ENCODE measurements at places on chromosomes 1 and 21.

- DNase-seq: no peak
Measured at GRCh38 chr1:198667807-198668206, 29.0 kb downstream of the PTPRC start.

DNA sequence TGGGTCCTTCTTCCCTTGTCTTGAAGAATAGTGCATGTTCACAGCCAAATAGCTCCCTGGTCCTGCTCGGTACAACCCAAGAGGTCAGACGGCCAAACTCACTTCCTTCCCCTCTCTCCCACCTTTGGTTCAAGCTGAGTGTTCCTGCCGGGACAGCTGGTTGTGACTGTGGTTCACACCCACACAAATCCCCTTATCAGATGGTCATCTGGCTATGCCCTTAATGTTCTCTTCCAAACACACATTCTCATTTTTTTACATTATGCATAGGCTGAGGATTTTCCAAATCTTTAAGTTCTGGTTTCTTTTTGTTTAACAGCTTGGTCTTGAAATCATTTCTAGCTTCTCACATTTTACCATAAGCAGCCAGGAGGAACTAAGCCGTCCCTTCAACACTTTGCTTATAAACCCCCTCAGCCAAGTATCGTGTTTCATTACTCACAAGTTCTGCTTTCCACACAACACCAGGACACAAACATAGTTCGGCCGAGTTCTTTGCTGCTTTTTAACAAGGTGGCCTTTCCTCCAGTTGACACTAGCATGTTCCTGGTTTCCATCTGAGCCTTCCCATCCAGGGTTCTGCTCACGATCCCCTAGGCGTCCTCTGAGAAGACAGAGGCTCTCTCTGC lies 19.7 kb upstream of the TSPEAR start:
- DNase-seq: peak; percentile 19

DNA sequence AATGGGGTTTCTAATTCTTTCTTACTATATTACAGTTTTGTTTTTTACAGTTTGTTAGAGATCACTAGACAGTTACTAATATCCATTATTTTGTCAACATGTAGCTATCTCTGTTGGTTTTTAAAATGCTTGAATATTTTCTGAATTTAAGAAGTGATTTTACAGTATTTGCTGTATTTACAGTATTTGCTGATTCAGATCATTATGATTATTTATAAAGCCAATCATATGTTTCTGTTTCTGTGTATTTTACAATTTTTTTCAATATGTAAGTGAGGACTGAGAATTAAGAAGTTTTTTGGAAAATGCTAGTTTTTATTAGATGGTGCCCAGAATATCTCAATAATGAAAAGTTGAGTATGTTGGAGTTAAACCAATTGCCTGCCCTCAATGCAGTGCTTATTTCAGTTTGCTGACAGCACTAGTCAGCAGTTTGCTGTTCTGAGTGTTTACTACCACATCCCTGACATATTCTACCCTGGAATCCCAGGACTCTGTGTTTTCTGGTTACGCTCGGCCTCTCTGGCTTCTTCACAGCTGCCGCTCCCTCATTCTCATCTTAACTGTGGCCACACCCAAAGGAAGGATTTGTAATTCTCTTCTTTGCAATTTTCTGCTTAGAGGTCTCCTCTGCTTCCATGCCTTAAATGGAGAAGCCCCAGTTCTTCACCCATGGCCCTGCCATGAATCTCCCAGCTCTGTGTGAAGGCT lies 68.0 kb upstream of the BACH1 start:
- DNase-seq: peak; percentile 85

- no peak for DNase-seq
Measured at GRCh38 chr1:1758692-1759455, 19.4 kb downstream of the NADK start.

DNA sequence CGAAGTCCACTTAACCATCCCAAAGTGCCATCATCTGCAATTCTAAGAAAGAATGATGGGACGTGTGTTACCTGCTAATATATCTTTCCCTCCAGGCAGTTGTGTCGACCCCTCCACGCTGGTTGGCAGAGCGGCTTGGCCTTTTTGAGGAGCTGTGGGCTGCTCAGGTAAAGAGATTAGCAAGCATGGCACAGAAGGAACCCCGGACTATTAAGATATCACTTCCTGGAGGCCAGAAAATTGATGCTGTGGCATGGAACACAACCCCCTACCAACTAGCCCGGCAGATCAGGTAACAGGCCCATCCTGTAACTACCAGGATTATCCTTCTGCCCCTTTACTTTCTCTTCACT lies 520 bp downstream of the TARS2 start:
- DNase-seq: no peak

GRCh38 chr1:9239622-9240401 lies 5.2 kb downstream of the H6PD start:
- DNase-seq: peak; percentile 98

DNA sequence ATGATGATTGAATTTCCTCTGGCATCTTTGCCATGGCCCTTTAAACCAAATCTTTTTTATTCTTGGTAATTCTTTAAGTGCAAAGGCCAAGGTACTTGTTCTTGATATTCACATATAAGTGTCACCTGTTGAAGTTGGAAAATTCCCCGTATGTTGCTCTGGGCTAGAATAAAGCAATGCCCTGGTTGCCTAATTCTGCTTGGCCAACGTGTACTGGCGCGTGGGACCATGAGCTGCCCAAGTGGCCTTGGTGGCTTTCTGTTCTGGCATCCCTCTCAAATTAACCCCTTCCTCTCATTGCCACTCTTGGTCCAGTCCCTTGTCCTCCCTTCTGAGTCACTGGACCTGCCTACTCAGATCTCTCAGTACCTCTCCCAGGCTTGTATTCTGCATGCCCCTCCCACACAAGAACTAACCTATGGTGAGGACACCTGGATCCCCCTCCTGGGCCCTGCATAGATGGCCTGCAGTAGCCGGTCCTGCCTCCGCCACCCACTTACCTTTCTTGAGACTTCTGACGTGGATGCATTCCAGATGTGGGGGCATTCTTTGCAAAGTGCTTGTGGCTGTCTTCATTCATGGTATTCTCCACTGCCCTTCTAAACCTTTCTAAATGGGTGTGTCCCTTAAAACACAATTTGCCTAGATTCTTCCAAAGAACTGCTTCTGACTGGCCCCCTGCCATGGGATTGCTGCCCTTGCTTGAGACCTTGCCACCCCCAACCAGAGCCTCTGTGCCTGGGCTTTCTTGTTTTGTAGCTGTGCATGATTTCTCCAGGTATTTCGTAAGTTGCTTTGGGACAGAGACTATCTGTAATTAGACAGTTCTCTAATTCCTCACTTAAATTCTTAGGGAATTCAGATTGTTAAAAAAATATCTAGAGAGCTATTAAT lies 152.4 kb downstream of the GALNT2 start:
- no peak for DNase-seq

GRCh38 chr1:43276673-43277072 lies 6.9 kb downstream of the TMEM125 start:
- no peak for DNase-seq

- no peak for DNase-seq
Measured at GRCh38 chr1:41615316-41615715, 130.8 kb upstream of the EDN2 start.

DNA sequence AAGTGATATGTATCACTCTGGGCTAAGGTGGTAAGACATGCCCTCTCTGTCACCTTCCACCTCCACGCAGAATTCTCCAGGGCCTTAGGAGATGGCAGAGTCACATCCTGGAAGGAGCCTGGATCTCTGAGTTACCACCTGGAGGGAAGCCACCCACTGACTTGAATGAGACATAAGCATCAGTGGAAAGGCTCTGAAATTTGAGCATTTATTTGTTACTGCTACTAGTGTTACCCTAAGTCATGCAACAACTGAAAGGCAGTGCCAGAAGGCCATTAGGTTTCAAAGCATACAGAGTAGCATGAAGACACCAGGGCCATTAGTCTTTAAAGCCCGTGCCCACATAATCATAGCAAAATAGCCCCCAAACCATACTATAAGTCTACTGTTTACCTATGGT lies 230.3 kb upstream of the IRF2BP2 start:
- no peak for DNase-seq

- DNase-seq: no peak
Measured at GRCh38 chr1:162218975-162219374, 149.5 kb downstream of the NOS1AP start.

- DNase-seq: peak; percentile 3
Measured at GRCh38 chr1:189654906-189655305, 822.8 kb downstream of the BRINP3 start.

GRCh38 chr1:16167331-16168143 lies 11.7 kb upstream of the EPHA2 start:
- DNase-seq: no peak

DNA sequence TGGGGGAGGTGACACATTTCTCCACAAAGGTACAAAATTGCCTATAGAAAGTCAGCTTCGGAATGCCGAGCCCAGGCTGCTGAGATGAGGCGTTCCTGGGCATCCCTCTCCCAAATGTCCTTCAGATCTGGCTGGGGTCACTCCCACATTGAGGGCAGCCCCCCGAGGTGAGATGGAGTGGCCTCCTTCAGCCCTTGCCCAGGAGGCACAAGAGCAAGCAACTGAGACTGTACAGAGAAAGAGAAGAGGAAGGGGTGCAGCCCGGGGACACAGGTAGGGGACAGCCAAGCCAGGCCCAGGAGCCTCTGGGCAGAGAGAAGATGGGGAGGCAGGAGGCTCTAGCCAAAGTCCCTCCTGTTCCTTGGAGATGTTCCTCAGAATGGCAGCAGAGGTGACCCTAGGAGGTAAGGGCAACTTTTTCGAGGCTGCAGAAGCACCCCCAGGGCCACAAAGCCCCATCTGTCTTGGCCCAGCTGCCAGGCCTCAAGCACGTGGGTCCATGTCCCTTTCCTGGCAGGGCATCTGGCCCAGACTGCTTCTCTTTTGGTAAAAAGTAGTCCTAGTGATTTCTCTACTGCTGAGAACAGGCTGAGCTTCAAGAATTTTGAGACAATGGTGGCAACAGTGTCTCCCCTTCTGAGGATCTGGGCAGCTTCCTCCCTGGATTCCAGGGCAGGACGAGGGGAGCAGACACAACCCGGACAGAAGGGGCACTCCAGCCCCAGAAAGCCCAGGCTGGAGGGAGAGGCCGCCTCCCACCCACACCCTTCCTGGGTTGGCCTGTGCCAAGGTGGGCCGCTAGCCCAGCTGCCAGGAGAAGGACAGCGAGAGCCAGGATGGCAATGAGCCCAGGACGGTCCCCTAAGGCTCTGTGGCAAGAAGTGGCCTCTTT lies 68.0 kb downstream of the LRRN2 start:
- DNase-seq: no peak

- no peak for DNase-seq
Measured at GRCh38 chr1:173867141-173867752, 542 bp downstream of the GAS5 start.

DNA sequence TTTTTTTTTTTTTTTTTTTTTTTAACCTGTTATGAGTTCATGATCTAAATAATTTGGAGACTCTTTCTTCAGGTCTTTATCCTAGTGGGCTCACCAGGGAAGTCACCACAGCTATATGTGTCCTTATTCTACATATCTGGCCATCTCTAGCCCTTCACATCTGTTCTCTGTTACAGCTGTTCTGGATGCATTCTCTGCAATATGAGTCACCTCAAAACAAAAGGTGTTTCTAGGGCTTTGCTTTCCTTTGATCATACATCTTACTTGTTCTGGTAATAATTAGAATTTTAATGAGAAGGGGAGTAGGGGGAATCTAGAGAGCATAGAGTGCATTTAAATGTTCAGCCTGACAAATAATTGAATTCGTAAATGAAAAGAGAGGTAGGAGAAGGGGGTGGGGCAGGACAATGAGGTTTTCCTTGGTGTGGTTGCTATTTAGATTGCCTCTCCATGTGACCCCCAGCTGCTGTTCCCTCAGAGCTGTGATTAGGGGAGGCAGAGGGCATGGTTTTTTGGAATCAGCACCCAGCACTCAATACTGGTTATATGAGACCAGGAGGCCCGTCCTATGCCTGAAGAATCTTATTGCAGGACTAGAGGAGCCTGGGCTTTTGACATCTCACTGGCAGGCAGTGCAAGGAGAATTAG lies 8.0 kb downstream of the SYT6 start:
- no peak for DNase-seq

DNA sequence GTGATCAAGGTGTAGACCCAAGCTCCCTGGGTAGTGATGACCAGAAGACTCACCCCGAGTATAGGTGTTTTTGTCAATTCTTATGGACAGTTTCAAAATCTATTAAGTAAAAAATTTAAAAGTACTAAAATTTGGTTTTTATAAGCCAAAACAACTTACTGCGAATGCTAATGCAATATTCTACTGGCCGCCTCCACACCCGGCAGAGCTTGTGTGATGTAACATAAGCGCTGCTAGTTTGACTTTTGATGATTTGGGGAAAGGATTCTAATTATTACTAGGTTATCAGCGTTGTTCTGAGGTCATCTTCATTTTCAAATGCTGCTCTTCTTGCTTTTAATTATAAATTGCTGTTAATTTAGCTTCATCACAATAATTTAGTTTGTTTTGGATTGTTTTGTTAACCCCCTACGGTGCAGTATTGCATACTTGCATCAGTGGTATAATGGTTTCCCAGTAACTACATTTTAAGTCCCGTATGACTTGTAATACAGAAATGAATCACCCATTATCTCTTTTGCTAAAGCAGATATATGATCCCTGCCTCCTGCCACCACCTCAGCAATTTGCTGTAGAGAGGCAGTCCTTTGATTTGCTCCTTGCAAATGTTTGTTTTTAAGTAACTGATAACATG lies 178.0 kb downstream of the SDCCAG8 start:
- peak; percentile 15 for DNase-seq

DNA sequence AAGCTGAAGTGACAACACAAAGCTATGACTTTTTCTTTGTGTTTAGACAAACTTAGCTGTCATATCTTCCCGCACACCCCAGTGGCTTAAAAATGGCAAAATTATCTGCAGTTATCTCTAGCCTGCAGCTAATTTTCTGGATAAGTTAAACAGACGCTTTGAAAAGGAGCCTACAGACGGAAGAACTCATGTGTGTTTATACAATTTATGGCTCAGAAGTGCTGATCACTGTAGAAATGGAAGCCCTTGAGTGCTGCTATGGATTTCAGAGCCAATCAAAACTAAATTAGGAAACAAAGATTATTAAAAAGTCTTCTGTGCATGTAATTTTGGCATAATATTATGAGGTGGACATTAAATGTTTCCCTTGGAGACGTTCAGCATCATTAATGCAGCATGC lies 11.6 kb downstream of the NTNG1 start:
- DNase-seq: no peak

DNA sequence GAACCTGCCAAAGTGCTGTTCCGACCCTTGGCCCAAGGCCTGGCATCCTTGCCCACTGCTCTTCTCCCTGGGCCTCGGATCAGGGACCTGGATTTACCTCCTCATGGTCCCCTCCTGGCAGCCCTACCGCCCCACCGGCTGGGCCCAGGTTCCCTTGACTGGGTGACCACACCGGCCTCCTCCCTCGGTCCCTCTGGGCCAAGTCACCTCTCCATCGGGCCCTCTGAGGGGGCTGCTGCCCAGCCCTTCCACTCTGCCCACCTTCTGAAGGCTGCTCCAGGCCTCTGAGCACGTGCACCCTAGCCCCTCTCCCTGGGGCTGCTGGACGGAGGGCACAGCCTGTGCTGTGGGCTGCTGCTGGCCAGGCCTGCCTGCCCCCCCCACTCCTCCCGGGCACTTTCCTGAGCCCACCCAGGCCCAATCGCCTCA lies 9.3 kb upstream of the MMEL1 start:
- no peak for DNase-seq
